ENCODE measurements at places on chromosomes 5 and 9. TPM values are rescaled to one million over a fixed set of nuclear protein-coding genes. Genes with fewer than 3 reads are reported as not detected.

GRCh38 chr5:16774806-16775205 lies 158.0 kb upstream of the RETREG1 start:
- H3K4me1 ChIP-seq, result peaks cover 16% of the 10 kb centered on the region
- no peak overlapping the region for H3K4me3 ChIP-seq
- no peak for DNase-seq
- H3K36me3 ChIP-seq, result no peaks in the 10 kb centered on the region

- H3K27me3 ChIP-seq, result no peaks in the 10 kb centered on the region
- no peak for DNase-seq
- H3K4me1 ChIP-seq, result no peaks in the 10 kb centered on the region
- no peaks in the 10 kb centered on the region for H3K36me3 ChIP-seq
Observed at GRCh38 chr9:14813336-14814248, 91.1 kb upstream of the CER1 start.

DNA sequence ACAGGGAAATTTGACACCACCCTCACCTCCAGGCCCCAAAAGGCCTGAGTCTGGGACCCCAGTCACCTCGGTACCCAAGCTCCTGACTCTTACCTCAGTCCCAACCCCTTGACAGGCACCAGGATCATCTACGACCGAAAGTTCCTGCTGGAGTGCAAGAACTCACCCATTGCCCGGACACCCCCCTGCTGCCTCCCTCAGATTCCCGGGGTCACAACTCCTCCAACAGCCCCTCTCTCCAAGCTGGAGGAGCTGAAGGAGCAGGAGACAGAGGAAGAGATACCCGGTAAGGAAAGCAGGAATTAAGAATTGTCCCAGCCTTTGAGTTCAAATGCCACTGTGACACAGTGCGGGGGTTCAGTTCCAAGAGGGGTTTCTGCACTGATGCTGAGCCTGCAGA lies 1.3 kb downstream of the EIF4EBP3 start:
- H3K4me1 ChIP-seq, result peaks cover 26% of the 10 kb centered on the region
- no peaks in the 10 kb centered on the region for H3K27me3 ChIP-seq
- peak overlapping the region; percentile 99 for H3K27ac ChIP-seq
- no peak for DNase-seq

- H3K4me1 ChIP-seq, result no peaks in the 10 kb centered on the region
- H3K4me3 ChIP-seq, result no peak overlapping the region
- H3K27me3 ChIP-seq, result no peaks in the 10 kb centered on the region
- no peak for DNase-seq
- no peak overlapping the region for H3K27ac ChIP-seq
Observed at GRCh38 chr5:106661866-106662265, 1008.9 kb downstream of the EFNA5 start.

- no peak overlapping the region for H3K27ac ChIP-seq
- H3K36me3 ChIP-seq, result no peaks in the 10 kb centered on the region
- H3K4me3 ChIP-seq, result no peak overlapping the region
- no peak for DNase-seq
Observed at GRCh38 chr5:145111420-145111819, 723.7 kb downstream of the PRELID2 start.

GRCh38 chr9:4620881-4621555 lies 41.1 kb upstream of the PLPP6 start:
- no peak overlapping the region for H3K4me3 ChIP-seq
- DNase-seq, result no peak
- no peak overlapping the region for H3K27ac ChIP-seq
- no peaks in the 10 kb centered on the region for H3K36me3 ChIP-seq

DNA sequence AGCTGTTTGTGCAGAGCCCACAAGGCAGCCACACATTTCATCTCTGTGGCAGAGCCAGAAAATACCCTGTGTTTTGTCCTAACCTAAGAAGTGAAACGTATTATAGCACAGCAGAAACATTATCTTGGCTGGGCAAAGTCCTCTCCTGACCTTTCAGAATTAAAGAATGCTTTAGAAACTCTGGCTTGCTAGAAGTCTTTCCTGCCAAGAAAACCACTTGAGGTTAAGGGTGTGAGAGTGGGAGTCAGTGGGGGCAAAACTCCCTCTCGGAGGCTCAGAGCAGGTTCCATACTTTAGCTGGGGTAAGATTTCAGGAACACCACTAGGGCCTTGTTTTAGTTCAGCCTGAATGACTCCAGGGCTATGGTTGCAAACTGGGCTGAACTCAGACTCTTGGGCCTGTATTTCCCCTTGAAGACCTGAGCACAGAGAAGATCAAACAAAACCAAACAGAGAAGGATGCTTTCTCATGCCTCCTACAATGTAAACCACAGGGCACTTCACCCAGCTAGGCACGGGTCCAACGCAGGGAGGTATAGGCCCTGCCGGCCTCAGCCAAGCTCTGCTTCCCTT lies 48.0 kb downstream of the ZNF366 start:
- H3K36me3 ChIP-seq, result no peaks in the 10 kb centered on the region
- H3K4me1 ChIP-seq, result no peaks in the 10 kb centered on the region
- no peak overlapping the region for H3K4me3 ChIP-seq
- DNase-seq, result no peak
- no peaks in the 10 kb centered on the region for H3K27me3 ChIP-seq
- peak overlapping the region; percentile 31 for H3K27ac ChIP-seq

DNA sequence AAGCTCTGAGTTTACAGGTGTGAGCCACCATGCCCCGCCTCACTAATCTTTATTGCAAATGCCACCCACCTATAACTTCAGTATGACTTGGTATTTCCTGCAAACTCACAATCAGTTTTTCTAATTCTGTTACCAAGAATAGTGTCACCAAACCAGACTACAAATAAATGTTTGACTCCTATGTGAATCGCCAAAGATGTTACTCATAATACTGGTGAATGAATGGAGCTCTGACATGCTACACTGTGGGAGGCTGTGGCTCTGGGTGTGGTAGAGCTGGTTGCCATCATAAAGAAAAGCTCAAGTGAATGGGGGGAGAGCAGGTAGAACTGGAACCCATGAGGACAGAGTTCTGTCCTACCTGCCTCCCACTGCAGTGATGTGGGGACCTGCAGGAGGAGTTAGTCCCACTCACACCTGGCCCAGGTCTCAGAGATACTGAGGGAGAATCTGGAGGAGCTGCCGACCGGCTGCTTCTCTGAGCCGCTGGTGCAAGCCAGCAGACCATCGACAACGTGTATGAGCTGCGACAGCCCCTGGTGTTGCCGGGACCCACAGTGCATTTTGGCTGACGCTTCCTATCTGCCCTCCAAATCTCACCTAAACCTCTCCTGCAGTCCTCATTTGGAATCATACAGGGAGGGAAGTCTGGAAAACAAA lies 95.7 kb downstream of the ENTREP1 start:
- no peaks in the 10 kb centered on the region for H3K27me3 ChIP-seq
- no peak overlapping the region for H3K27ac ChIP-seq
- H3K4me1 ChIP-seq, result no peaks in the 10 kb centered on the region
- no peak for DNase-seq
- H3K4me3 ChIP-seq, result no peak overlapping the region

DNA sequence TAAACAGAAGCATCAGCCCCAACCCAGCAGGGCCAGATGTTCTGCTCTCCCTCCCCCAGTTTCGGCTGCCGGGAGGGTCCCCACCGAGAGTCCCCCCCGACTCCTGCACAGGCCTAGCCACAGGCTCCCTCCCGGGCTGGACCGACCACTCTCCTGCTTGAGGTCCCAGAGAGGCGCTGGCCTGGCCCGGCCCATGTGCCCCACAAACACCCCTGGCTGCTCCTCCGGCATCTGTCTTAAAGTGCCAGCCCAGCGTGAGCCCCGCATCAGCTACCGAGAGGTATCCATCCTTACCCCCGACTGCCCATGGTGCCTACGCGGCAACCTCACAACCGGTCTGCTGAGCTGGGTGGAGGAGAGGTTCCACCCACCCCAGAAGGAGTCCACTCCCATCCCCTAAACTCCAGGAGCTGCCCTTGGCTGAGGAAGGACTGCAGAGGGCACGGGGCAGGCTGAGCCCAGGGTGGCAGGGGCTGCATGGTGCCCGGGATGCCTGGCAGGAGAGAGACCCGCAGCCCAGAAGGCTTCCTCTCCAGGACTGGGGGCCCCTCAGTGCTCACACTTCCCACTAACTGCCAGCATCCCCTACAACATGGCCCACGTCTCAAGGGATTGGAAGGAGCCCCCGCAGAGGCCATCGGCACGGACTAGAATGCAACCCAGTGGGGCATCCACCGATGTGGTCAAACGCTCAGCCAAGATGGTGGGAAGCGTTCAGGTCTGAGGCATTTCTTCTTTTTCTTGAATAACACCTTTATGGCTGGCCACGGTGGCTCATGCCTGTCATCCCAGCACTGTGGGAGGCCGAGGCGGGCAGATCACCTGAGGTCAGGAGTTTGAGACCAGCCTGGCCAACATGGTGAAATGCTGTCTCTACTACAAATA lies 15.6 kb upstream of the EGFL7 start:
- no peaks in the 10 kb centered on the region for H3K36me3 ChIP-seq
- no peak overlapping the region for H3K4me3 ChIP-seq
- H3K27me3 ChIP-seq, result no peaks in the 10 kb centered on the region

DNA sequence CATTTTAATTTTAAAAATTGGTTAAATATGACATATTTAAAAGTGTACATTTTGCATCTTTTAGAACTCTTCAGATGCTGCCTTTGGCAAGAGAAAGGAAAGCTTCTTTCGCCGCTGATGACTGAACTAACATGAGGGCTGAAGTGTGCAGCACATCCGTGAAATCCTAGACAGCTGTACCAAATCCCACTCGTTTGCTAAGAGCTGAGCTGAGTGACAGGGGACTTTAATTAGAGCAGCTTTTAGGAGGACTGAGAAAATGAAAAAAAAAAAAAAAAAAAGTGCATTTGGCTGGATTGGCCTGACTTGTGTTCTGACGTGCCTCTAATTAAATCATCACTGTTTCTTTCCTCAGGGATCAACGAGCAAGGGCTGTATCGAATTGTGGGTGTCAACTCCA lies 271.3 kb downstream of the ARHGAP26 start:
- H3K27ac ChIP-seq, result no peak overlapping the region
- H3K27me3 ChIP-seq, result no peaks in the 10 kb centered on the region
- H3K4me3 ChIP-seq, result no peak overlapping the region
- no peaks in the 10 kb centered on the region for H3K36me3 ChIP-seq
- DNase-seq, result no peak

- H3K4me3 ChIP-seq, result no peak overlapping the region
- H3K27me3 ChIP-seq, result no peaks in the 10 kb centered on the region
- DNase-seq, result no peak
- H3K36me3 ChIP-seq, result no peaks in the 10 kb centered on the region
- no peaks in the 10 kb centered on the region for H3K4me1 ChIP-seq
Observed at GRCh38 chr5:33696411-33696810, 195.4 kb downstream of the ADAMTS12 start.

GRCh38 chr9:129757045-129757444 lies 4.2 kb upstream of the PTGES start:
- H3K36me3 ChIP-seq, result no peaks in the 10 kb centered on the region
- no peak for DNase-seq
- no peak overlapping the region for H3K27ac ChIP-seq
- no peak overlapping the region for H3K4me3 ChIP-seq

GRCh38 chr9:127890053-127890452 lies 9.3 kb downstream of the ST6GALNAC6 start:
- no peaks in the 10 kb centered on the region for H3K27me3 ChIP-seq
- no peak overlapping the region for H3K27ac ChIP-seq
- no peaks in the 10 kb centered on the region for H3K4me1 ChIP-seq
- no peak for DNase-seq
- H3K4me3 ChIP-seq, result no peak overlapping the region

GRCh38 chr5:102841021-102841420 lies 85.9 kb downstream of the PAM start:
- H3K36me3 ChIP-seq, result no peaks in the 10 kb centered on the region
- no peaks in the 10 kb centered on the region for H3K27me3 ChIP-seq
- no peaks in the 10 kb centered on the region for H3K4me1 ChIP-seq
- H3K27ac ChIP-seq, result no peak overlapping the region
- no peak overlapping the region for H3K4me3 ChIP-seq

ACOT12 gene
- not detected for total RNA-seq

ICE1 gene
- total RNA-seq, result 30.9 TPM

PITX1 gene
- 1.1 TPM for total RNA-seq

ZNF366 gene
- 4.4 TPM for total RNA-seq

KIF20A gene
- total RNA-seq, result 0.44 TPM

LTC4S gene
- 9.4 TPM for total RNA-seq

FOXI1 gene
- total RNA-seq, result not detected

MRPL36 gene
- 18.2 TPM for total RNA-seq

FAM221B gene
- total RNA-seq, result not detected

LRRC19 gene
- total RNA-seq, result not detected
